KBM-7 (cell line): ENCODE measurements at places on chromosomes 1 and 21.

GRCh38 chr1:45536886-45537285 is 13.7 kb upstream of the AKR1A1 start:
- DNase-seq: no peak

- no peak for DNase-seq
Observed at GRCh38 chr1:116462722-116463121, 89.7 kb downstream of the ATP1A1 start.

- DNase-seq: no peak
Observed at GRCh38 chr1:243471026-243471685, 215.3 kb downstream of the SDCCAG8 start.

- DNase-seq: no peak
Observed at GRCh38 chr1:201260236-201260590, 23.1 kb upstream of the PKP1 start.

- DNase-seq: no peak
Observed at GRCh38 chr1:211182746-211183145, 48.8 kb upstream of the KCNH1 start.

DNA sequence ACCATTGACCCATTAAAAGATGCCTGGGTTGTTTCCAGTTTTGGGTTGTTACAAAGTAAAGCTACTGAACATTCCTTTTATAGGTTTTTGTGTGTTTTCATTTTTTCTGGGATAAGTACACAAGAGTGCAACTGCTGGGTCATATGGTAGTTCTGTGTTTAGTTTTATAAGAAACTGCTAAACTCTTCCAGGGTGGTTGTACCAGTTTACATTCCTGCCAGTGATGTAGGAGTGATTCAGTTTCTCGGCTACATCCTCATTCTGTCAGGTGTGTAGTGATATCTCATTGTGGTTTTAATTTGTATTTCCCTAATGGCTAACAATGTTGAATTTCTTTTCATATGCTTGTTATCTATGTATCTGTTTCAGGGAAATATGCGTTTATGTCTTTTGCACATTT is 58.5 kb upstream of the DNAJC6 start:
- no peak for DNase-seq

DNA sequence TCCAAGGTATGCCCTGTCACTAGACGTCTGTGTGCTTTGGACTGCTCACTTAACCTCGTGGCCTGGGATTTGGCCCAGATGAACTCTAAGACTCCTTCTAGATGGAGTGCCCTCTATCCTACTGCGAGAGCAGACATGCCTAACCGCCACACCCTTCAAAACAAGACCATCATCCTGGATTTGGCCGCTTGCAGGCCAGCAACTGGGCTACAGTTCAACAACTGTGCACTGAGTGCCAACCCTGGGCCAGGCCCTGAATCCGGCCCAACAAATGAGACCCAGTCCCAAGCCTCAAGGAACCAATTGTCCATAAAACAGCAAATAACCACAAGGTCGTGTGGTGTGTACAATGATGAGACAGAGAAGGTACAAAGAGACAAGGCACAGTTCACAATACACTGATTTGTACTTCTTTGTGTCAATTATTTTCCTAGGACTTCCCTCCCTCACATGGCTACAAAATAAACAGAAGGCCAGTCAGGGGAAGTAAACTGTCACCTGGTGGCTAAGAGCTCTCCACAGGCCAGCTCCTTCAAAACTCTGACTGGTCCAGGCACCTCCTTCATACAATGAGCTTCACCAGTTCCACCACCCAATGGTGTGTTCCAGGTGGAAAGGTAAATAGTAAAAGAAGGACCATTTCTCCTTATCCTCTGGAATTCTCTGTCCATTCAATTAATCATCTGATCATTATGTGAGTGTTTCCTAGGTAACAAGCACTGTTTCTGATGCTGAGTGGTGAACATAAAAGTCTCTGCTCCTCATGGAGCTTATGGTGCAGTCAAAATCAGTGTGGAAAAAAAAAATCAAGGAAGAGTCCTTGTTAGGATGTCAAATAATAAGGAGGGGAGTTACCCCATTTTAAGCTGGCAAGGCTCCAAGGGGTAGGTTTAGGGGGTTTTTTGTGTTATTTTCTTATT is 60.4 kb downstream of the CAPZB start:
- DNase-seq: no peak

DNA sequence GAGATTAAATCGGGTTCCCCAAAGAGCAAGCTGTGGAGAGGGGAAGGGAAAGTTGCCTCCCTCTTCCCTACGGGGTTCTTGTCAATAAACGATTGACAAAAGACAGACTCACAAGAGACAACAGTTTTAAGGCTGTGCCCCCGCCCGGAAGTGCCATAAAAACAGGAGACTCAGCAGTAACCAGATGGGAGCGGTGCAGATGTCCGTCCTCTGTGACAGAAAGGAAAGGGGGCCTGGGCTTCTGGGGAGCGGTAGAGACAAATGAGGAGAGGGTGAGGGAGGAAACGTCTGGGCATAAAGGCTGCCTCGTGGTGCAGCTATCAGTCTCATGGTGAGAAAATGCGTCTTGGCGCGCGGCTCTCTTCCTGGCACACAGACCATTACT is 5.9 kb downstream of the TP73 start:
- no peak for DNase-seq

GRCh38 chr1:3625151-3625907 is 514 bp downstream of the TPRG1L start:
- DNase-seq: peak; percentile 38

DNA sequence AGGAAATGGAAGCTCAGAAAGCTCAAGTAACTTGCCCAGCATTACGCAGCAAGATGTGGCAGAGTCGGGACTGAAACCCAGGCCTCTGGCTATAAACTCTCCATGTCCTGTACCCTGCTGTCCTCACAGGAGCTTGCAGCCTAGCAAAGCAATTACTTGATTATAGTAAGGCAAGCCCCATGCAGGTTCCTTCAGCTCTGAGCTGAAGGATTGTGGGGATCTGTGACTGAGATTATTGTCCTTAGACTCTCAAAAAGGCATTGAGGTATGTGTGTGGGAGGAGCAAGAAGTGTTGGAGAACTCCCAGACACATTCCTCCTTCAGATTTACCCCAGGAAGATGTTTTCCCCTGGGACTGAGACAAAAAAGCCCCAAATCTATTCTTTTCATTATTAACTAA is 124.0 kb upstream of the SPATA6 start:
- no peak for DNase-seq

DNA sequence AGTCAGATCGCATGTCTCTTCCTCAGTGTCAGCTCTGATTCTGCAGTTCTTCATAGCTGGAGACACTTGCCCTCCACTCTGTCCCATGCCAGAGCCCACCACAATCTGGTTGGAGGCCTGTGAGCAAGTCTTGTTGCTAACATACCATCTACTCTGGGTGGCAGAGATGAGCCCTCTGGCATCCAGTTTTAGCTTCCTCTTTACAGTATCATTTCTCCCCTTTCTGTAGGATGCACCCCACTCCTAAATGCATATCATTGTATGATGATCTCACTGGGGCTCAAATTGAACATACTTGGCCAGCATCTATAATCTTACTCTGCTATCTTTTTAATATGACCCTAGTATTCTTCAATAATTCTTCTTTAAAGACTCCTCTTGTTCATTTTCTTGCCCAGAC is 16.9 kb downstream of the PCNX2 start:
- DNase-seq: no peak

GRCh38 chr1:157893686-157894085 is 52.1 kb upstream of the CD5L start:
- no peak for DNase-seq

DNA sequence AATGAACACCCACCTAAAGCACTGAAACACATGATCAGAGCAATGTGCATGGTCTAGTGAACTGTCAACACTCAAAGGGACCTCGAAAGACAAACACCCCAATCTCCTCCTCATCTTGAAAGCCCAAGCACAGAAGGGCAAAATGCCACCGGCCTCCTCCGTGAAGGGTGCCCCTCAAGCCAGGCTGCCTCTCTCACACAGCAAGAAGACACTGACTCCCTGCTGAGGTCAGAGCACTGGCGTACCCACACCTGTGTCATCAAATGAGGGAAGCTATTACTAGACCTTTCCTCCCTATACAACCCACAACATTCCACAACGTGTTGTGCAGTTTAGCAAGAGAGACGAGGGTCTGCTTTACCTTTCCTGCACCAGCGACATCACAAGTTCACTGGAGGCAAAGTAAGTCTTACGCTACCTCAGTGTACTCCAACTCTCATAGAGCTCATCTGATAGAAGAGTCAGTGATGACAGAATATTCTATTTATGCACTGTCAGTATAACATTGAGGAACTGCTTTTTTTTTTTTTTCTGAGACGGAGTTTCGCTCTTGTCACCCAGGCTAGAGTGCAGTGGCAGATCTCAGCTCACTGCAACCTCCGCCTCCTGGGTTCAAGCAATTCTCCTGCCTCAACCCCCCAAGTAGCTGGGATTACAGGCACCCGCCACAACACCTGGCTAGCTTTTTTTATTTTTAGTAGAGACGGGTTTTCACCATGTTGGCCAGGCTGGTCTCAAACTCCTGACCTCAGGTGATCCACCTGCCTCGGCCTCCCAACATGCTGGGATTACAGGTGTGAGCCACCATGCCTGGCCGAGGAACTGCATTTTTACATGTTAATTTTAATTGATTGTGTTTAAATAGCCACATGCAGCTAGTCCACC is 3.3 kb downstream of the SH3BP5L start:
- no peak for DNase-seq

DNA sequence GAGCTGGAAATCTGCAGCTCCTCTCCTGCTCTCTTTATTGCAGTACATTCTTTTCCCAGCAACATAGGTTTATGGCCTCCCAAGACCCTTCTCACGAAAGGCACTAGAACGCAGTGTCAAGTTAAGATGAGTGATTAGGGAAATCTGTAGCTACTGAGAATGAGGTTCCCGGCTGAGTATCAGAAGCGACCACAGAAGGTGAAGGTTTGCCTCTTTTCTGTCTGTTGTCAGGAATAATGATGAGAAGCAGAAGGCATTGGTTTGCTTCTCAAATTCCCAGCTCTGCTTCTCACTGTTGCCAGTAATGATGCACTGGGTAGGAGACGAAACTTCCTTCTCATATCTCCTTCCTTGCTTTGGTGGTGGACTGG is 128.4 kb downstream of the NTMT2 start:
- DNase-seq: no peak

- DNase-seq: no peak
Observed at GRCh38 chr1:173240609-173241008, 33.5 kb upstream of the TNFSF4 start.

- no peak for DNase-seq
Observed at GRCh38 chr1:41509270-41509671, 24.8 kb upstream of the EDN2 start.

DNA sequence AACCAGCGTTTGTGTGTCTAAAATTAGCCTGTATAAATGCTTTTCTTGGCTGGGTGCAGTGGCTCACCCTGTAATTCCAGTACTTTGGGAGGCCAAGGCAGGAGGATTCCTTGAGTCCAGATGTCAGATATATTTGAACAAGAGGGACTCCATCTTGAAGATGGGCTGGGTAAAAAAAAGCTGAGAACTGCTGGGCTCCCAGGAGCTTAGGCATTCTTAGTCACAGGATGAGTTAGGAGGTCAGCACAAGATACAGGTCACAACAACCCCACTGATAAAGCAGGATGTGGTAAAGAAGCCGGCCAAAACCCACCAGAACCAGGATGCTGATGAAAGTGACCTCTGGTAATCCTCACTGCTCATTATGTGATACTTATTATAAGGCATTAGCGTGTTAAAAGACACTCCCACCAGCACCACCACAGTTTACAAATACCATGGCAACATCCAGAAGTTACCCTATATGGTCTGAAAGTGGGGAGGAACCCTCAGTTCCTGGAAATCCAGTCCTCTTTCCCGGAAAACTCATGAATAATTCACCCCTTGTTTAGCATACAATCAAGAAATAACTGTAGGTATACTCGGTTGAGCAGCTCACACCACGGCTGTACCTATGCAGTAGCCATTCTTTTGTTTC is 36.2 kb upstream of the ZNF496 start:
- no peak for DNase-seq

GRCh38 chr1:53129891-53130597 is 12.4 kb downstream of the SLC1A7 start:
- DNase-seq: no peak

- DNase-seq: no peak
Observed at GRCh38 chr1:86865973-86866637, 47.8 kb downstream of the SELENOF start.

DNA sequence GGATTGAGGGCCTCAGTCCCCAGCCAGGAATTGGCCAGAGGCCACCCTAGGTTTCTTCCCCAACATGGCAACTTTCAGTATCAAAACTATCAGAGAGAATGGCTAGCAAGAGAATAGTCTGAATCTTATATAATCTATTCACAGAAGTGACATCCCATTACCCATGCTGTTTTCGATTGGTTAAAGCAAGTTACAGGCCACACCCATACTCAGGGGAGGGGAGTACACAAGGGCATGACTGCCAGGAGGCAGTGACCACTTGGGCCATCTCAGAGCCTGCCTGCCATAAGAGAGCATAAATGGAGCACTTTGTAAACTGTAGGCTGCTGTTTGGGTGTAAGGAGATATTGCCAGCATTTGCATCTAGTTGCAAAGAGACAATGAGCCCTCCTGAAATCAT is 65.4 kb downstream of the FAM163A start:
- DNase-seq: no peak

DNA sequence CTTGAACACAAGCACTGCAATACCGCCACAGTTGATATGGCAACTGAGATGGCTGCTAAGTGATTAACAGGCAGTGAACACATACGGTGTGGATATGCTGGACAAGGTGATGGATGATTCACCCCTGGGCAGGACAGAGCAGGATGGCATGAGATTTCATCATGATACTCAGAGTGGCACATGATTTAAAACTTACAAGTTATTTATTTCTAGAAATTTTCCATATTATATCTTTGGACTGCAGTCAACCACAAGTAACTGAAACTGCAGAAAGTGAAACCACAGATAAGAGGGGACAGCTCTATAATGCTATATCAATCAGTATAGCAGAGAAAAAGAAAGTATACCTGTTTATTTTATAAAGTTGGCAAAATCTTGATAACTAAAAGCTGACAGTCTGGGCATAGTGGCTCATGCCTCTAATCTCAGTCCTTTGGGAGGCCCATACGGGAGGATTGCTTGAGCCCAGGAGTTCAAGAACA is 47.9 kb downstream of the PHACTR4 start:
- peak; percentile 45 for DNase-seq

DNA sequence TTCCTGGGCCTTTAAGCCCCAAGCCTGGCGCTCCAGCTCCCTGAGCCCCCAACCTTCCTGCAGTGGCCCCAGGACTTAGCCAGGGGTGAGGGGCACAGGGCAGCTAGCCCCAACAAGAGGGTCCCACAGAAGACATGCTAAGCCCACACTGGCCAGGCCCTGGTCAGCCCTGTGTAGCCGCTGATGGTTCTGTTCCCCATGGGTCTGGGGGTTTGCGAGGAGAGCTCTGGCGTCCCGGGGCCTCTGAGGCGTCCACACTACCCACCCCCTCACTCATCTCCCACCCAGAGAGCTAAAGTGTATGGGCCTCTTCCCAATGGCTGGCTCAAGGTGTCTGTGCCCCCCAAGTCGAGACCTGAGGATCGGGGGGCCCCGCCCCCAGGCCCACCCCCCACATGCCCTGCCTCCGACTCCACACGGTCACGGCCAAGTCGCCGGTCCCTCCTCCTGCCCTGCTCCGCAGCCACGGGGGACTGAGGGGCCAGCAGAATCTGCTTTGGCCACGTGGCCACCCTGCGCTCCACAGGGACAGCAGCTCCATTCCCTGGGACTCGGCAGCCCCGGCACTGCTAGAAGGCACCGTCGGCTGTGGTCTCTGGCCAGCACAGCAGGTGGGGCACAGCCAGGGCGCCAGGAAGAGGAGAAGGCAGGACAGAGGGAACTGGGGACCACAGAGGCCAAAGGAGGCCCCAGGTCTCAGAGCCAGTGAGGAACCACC is 7.8 kb downstream of the TNFRSF18 start:
- no peak for DNase-seq

GRCh38 chr1:9182784-9183257 is 51.8 kb upstream of the H6PD start:
- DNase-seq: no peak
